ENCODE measurements at places on chromosomes 11 and 22.

GRCh38 chr11:126410649-126411048, 55.2 kb downstream of the ST3GAL4 start:
- DNase-seq: no peak

GRCh38 chr11:1570001-1570453, 2.0 kb downstream of the DUSP8 start:
- DNase-seq: no peak

- DNase-seq: no peak
These were observed 21.2 kb downstream of the FZD4 start for GRCh38 chr11:86933891-86934581.

GRCh38 chr11:133007027-133007584, 525.2 kb downstream of the OPCML start:
- no peak for DNase-seq

- no peak for DNase-seq
These were observed 30.0 kb downstream of the DDX10 start for GRCh38 chr11:108694846-108695245.

All from transverse colon (tissue), 4 donors.